Activated CD4-positive, alpha-beta T cell treated with anti-CD3 and anti-CD28 coated beads, Interleukin-2, Interleukin-4, amounts not matched to agents 100 ng/mL and 50 ng/mL, durations not matched to agents 16 hours and 8 hours (primary cell): ENCODE measurements at places on chromosomes 4 and X.

GRCh38 chr4:38082424-38083385 lies 122.5 kb downstream of the PTTG2 start:
- DNase-seq = no peak

DNA sequence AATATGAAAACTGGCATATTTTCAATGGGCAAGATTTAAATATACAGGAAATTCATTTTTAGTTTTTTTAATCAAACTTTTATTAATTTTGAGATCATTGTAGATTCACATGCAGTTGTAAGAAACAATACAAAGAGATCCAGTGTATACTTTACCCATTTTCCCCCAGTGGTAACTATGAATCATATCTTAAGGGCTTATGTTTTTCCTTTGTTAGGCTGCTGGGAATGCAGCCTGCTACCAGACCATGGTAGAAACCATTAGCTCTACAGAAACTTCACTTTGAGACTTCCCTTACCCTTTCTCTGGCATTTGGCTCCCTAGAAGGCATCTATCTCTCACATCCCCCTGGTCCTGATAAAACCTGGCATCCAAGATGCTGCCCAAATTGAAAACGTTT lies 147.6 kb upstream of the EOLA2 start:
- no peak for DNase-seq

DNA sequence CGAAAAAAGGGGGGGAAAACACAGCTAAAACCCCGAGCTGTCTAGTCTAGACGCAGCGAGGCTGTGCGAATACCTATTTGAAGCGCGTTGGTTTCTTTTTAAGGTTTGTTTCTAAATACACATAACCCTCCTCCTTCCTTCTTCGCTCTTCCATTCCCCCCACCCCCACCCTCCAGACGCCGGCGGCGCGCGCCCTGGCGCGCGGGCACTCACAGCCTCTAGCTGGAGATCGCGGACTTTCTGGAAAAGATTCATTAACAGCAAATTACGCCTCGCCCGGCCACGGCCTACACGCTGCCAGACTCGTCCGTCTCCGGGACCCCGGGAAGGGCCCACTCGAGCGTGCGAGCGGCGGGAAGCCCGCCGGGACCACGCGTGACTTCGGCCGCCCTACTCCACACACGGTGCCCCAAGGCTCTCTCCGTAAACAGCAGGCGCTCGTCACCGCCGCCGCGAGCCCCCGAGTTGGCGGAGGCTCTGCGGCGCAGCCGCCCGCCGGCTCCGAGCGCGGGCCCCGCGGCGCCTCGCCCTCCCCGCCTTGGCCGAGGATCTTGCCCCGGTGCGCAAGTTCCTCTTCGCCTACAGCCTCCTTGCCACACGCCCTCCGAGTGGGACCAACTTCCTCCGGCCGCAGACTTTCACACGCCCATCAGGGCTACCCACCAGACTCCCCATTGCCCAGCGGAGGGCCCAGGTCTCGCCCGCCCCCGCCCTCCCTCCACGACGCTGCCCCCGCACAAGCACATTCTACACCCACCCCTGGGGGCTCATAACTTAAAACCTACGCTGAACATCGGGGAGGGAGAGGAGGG lies 2.0 kb downstream of the BCOR start:
- peak; percentile 41 for DNase-seq

DNA sequence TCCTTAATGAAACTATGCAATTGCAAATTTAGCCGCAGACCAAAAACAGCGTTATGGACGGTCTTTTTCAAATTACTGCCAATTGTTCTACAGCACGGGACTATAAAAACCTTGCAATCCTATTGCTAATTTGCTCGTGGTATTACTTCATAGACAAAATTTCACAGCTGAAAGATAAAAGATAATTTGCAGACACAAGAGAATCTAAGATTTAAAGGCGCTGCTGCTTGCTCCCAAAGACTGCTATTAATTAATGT lies 1.4 kb upstream of the CAMK2D start:
- no peak for DNase-seq

- peak; percentile 5 for DNase-seq
Observed at GRCh38 chrX:132676561-132677186, 187.8 kb upstream of the MBNL3 start.

GRCh38 chrX:123600181-123600580 lies 132.7 kb downstream of the THOC2 start:
- no peak for DNase-seq

DNA sequence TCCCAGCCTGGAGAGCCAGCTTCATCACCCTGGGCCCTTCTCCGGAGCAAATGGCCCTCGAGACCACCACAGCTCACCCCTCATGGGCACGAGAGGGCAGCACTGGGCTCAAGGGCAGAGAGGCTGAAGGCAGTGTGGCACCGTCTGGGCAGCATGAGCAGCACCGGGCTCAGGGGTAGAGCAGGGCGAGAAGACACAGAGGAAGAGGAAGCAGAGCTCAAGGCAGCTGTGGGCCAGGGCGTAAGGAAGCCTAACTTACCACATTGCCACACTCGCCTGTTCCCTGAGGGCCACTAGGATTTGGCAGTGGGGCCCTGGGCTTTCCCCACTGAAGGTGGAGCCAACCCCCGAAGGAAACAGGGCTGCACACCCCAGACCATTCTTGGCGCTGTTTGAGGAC lies 15.5 kb downstream of the ZNF185 start:
- DNase-seq = no peak

GRCh38 chr4:10115797-10116568 lies 616 bp downstream of the WDR1 start:
- peak; percentile 81 for DNase-seq

GRCh38 chr4:150972592-150972991 lies 42.5 kb downstream of the LRBA start:
- no peak for DNase-seq

- no peak for DNase-seq
Observed at GRCh38 chr4:168654104-168654847, 157.4 kb downstream of the PALLD start.

- no peak for DNase-seq
Observed at GRCh38 chr4:86452422-86452891, 92.6 kb upstream of the MAPK10 start.

- peak; percentile 14 for DNase-seq
Observed at GRCh38 chrX:118974908-118975671, 672 bp downstream of the LONRF3 start.

DNA sequence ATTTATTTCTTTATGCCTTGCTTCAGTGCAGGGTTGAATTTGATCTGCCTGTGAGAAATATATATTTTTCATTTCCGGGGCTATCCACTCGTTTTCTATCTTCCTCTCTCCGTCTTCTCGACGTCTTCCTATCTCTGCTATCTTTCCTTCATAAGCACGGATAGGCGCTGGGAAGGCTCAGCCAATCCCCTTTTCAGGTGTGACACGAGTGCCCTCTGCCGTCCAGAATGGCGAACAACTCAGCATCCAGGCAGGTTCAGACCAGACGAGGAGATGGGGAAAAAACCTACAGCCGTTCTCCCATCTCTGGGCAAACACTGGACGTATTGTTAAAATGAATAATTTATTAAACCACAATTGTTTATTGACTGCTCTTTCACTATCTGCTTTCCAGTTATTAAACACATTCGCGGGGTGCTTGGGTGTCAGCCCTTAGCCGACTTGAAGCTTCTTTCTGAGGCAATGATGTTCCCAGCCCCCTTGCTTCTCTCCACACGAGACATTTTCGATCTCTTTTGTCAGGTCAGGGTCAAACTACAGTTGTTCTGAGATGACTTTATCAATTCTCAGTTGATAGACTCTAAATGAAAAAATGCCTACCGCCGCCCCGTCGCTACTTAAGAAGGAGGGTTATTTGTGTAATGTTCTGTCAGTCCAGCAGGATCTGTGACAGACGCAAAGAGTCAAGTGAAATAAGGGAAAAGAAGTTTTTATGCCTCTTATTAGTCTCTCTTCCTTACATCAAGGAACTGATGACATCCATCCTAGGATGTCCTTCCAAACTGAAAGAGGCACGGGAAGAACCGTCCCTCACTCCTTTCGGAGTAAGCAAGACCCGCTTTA lies 96.3 kb upstream of the NOCT start:
- DNase-seq = peak; percentile 20

DNA sequence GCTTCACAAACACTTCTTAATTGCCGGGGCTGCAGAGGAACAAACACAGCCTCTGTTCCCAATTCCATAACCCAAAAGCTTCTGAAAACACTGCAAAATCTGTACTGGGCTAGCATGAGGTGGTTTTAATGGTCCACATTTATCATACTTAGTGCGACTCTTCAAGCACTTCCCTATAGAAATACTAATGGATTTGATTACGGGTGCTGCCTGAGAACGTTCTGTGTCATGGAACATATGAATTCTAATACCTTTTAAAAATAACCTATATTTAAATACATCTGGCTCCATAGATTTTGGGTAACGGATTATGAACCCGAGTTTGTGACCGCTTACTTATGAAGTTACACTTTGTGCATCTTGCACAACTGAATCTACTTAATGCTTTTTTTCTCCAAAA lies 35.4 kb upstream of the STS start:
- no peak for DNase-seq

GRCh38 chr4:108148316-108148715 lies 20.4 kb downstream of the LEF1 start:
- no peak for DNase-seq

GRCh38 chrX:70618467-70618866 lies 173.8 kb downstream of the DLG3 start:
- DNase-seq = no peak

DNA sequence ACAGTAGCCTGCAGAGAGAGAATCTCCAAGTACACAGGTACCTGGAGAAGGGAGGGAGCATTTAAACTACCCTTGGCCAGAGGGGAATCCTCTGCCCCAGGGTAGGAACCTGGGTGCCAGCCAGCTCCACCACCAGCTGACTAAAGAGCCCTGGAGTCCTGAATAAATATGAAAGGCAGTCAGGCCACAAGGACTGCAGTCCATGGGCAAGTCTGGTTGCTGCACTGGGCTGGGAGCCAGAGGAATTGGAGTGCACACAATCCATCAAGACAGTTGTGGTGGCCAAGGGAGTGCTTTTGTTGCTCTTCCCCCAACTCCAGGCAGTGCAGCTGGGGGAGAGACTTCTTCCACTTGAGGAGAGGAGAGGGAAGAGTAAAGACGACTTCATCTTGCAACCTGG lies 172.5 kb downstream of the HNRNPD start:
- DNase-seq = no peak

DNA sequence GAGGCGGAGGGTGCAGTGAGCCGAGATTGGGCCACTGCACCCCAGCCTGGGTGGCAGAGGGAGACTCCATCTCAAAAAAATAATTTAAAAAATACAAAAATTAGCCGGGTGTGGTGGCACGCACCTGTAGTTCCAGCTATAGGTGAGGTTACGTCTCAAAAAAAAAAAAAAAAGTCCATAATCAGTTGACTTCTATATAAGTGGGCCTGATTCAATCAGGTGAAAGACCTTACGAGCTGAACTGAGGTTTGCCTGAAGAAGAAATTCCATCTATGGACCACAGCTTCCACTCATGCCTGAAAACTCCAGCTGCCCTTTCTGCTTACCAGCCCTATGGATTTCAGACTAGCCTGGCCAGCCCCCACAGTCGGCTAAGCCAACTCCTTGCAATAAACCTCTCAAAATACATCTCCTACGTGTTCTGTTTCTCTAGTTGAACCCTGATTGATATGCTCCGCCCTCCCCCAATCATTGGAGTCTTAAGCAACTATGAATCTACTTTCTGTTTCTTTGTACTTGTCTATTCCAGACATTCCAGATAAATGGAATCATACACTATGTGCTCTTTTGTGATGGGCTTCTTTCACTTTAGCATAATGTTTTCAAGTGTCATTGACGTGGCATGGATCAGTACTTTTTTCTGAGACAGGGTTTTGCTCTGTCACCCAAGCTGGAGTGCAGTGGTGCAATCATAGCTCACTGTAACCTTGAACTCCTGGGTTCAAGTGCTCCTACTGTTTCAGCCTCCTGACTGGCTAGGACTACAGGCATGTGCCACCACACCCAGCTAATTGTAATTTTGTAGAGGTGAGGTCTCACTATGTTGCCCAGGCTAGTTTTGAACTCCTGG lies 36.6 kb downstream of the SAT1 start:
- DNase-seq = no peak

- DNase-seq = no peak
Observed at GRCh38 chr4:5204781-5205180, 153.5 kb downstream of the STK32B start.

DNA sequence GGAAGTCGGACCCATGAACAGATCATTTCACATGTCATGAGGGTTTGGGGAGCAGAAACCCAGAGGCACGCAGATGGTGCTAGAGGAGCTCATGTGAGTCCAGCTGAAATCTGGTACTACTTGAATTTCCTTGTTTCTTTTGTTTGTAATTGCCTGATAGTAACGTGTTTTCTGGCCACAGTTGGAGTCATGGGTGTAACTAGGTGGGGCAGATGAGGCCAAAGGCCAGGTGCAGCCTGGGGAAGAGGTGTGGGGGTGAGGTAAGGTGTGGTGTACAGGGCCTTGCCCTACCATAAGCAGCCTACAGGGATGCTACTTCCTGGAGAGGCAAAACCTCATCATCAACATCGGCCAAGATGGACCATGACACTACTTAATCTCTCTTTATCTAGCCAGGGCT lies 271.4 kb downstream of the PTTG2 start:
- no peak for DNase-seq

- DNase-seq = no peak
Observed at GRCh38 chr4:187478292-187479140, 517.1 kb upstream of the ZFP42 start.

- no peak for DNase-seq
Observed at GRCh38 chr4:31651541-31651940, 931.4 kb downstream of the PCDH7 start.

GRCh38 chr4:40363382-40363920 lies 28.3 kb downstream of the CHRNA9 start:
- DNase-seq = no peak

GRCh38 chr4:176303938-176304337 lies 15.8 kb upstream of the SPCS3 start:
- DNase-seq = no peak

DNA sequence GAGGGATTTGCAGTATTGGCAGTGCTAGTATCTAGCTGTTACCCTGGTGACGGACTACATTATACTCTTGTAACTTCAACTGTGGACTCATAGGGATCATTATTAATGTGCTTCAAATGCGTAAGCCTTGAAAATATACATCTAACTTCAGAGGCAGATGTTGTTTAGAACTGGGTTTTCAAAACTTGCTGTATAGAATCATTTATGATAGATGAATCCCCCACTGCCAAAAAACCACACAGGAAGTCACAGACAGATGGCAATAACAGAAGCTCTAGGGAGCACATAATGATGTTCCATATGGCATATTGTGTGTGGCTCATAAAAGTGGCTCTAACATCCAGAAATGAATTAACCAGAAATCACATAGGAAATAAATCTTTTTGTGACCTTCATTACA lies 62.3 kb upstream of the RELL1 start:
- no peak for DNase-seq

- DNase-seq = no peak
Observed at GRCh38 chr4:55355555-55355954, 9.5 kb downstream of the SRD5A3 start.

- DNase-seq = peak; percentile 3
Observed at GRCh38 chr4:88752076-88752463, 54.4 kb upstream of the NAP1L5 start.

DNA sequence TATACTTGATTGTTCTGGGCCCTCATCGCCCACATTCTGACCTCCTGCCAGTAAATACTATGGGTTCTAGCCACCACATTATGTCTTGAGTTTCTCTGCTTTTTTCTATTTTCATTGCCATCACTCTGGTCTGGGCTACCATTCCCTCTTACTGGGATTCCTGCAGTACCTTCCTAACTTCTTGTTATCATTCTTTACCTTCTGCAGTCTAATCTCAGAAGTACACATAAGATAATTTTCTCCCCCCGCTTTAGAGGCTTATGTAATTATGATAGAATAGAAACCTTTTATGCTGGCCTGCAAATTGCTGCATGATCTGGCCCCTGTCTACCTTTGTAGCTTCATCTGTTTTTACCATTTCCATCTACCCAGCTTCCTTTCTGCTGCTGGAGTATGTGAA lies 19.2 kb downstream of the STIM2 start:
- no peak for DNase-seq

GRCh38 chrX:123361371-123361770 lies 177.3 kb downstream of the GRIA3 start:
- no peak for DNase-seq
